ENCODE measurements at places on chromosomes 2 and 18.
A peak's percentile ranks its signal among the peaks of the same experiment; 100 is the strongest.

GRCh38 chr2:69946351-69947324, 14.8 kb downstream of the ASPRV1 start:
- peak; percentile 48 for DNase-seq

DNA sequence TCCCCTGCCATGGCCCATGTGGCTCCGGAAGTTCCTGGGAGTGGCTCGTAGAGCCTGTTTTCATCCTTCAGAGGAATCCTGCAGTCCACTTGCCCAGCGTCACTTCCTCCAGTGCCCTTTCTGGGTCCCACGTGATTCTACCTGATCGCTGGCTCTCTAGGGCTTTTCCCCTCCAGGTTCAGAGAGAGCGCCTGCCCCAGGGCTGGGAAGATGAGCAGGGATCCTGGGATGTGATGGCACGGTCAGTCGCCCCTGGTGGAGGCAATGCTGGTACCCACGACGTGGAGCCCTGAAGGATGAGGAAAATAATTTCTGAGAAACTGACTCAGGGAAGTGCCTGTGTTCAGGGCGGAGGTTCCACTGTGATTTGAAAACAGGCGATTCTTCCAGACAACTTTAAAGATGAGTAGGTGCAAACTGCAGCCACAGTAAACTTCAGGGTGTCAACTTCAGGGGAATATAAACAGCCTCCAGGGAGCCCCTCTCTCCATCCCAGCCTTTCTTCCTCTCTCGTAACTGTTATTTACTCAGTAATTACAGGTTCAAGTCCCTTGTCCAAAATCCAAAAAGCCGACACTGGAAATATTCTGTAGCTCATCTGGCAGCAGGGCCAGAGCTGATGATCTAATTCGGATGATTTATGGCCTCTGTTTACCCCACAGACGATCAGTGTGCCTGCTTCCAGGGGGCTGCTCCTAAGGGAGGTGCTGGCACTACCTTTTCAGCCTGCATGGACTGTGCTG, 105.9 kb downstream of the AGAP1 start:
- no peak for DNase-seq

- no peak for DNase-seq
These were observed 19.1 kb downstream of the TRAF3IP1 start for GRCh38 chr2:238339395-238339780.

DNA sequence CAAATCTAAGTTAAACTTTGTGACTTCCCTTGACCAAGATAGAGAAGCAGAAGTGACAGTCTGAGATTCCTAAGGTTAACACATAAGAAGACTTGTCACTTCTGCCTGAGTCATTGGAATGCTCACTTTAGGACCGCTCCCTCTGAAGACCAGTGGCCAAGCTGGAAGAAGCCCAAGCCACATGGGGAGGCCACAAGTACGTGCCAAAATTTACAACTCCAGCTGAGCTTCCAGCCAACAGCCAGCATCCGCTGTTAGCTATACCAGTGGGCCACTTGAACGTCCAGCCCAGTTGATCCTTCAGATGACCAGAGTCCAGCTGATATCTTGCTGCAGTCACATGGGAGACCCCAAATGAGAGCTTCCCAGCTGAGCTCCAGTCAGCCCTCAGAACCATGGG, 18.1 kb upstream of the ANTXR1 start:
- DNase-seq: peak; percentile 88

- DNase-seq: peak; percentile 9
These were observed 78.2 kb downstream of the DYSF start for GRCh38 chr2:71531522-71532047.

DNA sequence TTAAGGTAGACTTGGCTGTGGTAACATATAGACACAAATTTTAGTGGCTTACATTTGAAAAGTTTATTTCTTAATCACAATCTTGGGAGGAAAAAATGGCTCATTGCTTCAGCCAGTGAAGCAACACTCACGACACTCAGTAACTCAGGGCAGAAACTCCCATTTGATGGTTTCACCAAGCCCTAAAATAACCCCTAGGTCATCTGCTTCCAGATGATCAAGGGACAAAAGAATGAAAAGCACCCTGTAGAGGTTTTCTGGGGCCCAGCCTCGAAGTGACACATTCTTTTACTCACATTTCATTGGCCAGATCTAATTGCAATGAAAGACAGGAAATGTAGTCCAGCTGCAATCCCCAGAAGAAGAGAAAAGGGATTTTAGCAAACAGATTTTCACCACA, 275.9 kb downstream of the TMX3 start:
- DNase-seq: peak; percentile 89

GRCh38 chr2:131413785-131414184, 49.8 kb upstream of the RAB6D start:
- no peak for DNase-seq

DNA sequence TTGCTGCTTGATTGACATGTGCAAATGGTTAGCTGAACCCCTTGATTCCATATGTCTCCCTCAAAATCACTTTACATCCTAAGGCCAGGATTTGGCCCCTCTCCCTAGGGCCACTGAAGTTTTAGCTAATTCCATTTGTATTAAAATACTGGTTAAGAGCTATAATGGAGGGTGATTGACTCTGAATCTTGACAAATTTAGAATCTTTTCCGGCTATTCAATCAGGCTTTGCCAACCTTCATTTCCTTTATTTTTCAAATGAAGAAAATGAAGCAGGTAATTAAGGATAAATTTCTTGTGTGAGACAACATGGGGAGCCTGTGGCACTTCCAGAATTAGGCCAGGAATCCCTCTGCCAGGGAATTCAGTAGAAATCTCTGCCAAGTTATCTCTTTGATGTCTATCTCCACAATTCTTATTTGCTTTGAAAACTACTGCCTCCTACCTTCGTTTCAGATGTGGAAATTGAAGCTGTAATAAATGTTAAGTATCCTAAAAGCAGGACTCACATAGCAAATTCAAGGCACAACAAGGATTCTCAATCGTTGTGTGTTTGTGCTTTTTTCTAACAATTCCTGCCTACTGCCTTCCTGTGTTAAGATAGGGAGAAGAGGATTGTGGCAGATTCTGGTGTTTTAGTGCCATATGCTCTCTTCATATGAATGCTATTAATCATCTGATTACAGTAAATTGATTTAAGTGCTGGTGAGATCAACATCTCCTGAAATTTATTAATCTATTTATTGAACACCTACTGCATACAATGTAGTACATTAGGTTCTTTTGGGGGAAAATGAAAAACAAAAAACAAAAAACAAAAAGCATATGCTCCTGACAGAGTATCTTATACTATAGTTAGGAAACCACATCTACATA, 47.8 kb upstream of the MAP4K3 start:
- DNase-seq: no peak

GRCh38 chr18:70641156-70641775, 352.4 kb downstream of the SOCS6 start:
- no peak for DNase-seq

- DNase-seq: no peak
These were observed 64.4 kb upstream of the FOSL2 start for GRCh38 chr2:28327956-28328922.

DNA sequence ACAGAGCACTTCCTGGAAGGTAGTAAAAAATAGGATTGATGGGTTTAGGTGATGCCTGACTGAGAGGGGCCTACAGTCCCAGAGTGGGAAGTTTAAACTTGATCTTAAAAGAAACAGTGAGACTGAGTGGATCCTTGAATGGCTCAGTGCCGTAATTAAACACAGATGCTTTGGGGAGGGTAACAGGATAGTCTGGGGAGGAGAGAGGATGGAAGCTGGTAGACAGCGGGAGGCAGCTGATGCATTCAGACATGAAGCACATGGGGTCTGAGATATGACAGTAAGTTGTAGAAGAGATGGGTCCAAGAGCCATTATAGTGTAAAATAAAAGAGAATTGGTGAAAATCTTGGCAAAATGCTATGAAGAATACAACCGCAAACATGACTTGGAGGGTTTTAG, 54.4 kb downstream of the AOX1 start:
- no peak for DNase-seq

DNA sequence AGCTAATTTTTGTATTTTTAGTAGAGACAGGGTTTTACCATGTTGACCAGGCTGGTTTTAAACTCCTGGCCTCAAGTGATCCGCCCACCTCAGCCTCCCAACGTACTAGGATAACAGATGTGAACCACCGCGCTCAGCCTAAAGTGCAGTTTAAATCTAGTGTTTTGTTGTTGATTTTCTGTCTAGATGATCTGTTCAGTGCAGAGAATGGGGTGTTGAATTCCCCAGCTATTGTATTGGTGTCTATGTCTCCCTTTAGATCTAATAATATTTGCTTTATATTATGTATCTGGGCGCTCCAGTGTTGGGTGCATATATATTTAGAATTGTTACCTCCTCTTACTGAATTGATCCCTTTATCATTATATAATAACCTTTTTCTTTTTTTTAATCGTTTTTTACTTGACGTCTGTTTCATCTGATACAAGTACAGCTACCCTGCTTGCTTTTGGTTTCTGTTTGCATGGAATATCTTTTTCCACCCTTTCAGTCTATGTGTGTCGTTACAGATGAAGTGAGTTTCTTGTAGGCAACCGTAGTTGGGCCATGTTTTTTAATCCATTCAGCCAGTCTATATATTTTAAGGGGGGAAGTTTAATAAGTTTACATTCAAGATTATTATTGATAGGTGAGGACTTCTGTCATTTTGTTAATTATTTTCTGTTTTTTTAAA, 34.3 kb downstream of the GALM start:
- DNase-seq: no peak

GRCh38 chr2:104856973-104857261, 3.0 kb downstream of the POU3F3 start:
- DNase-seq: peak; percentile 11

DNA sequence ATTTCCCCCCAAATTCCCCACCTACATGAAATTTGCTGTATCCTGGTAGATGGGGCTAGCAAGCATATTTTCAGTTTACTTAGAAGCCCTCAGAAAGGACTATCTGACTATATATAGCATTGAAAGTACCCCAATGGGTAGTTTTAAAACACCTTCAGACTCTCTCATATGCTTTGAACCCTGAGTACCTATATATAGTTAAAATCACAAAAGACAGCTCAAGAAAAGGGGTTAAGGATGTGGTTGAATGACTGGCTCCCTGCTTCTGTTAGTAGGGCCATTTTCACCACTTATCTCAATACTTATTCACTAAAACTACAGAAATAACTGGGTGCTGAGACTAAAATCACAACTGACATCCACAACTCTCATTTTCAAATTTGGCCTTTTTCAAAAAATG, 18.5 kb downstream of the WDPCP start:
- no peak for DNase-seq

DNA sequence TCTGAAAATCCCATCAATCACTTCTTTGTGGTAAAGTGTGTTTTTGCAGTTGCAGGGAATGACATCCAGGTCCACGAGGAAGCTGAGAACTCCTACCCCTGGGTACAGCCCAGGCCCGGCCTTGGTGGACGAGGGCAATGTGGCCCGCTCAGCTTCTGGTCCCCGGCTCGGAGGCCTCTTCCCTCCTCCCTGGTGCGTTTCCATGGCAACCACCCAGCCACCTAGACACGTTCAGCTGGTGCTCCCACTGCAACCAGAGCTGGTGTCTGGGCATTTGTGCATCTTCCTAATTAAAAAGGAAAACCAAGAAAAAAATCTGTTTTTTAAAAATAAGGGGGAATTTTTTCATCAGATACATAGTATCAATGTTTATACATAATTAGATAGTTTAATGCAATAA, 603.6 kb upstream of the SALL3 start:
- no peak for DNase-seq

- DNase-seq: no peak
These were observed 128.8 kb downstream of the TTC32 start for GRCh38 chr2:19772981-19773380.

GRCh38 chr2:231573096-231573495, 19.6 kb upstream of the TEX44 start:
- no peak for DNase-seq

DNA sequence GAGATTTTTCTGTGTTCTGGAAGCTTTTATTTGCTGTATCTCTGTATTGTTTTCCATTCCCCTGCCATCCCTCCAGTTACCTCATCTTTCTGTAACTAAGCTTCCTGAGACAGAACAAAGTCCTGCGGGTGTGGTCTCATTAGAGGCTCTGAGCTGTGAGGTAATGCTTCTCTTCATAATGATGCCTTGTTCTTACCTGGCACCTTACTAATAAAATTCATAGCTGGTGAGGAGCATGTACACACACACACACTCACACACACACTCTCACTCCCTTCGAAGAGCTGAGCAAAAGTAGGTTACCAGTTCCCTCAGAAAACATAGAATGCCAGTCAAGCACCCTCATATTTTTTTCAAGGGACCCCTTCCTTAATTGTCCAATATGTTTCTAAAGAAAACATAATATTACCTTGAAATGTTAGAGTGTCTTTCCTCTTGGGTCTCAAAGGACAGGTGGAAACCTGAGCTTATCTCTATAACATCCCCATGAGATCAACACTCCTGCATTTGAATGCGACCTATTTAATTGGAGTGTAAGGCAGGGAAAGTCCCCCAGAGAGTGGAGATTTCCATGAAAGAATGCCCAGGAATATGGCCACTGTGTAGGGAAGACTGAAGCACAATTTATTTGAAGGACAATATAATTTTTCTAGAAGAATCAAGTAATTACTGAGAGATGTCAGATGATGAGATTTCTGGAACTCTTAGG, 161.6 kb upstream of the NCK2 start:
- no peak for DNase-seq

DNA sequence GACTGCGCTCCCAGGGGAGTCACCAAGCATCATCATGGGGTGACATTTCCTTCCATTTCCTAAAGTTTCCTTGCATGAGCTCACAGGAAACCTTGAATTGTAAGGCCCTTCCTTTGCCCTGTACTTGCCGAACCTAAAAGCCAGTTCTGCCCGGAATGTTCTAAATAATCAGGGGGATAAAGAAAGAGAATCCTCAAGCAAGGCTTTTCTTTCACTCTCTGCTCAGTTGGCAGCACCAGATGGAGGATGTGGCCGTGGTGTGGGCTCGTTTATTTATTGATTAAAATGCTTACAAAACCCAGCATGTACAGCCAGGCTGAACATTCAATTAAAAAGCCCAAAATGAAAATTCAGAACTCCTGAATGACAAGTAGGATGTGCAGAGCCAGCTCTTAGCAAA, 170.5 kb downstream of the SH3RF3 start:
- no peak for DNase-seq

GRCh38 chr2:239625971-239626734, 225.3 kb upstream of the HDAC4 start:
- DNase-seq: no peak

GRCh38 chr2:28227498-28227897, 165.2 kb upstream of the FOSL2 start:
- DNase-seq: no peak

- DNase-seq: peak; percentile 58
These were observed 100.4 kb upstream of the FZD5 start for GRCh38 chr2:207869784-207870778.

GRCh38 chr2:33804155-33804554, 205.1 kb upstream of the FAM98A start:
- no peak for DNase-seq

- peak; percentile 64 for DNase-seq
These were observed 215.9 kb downstream of the SP3 start for GRCh38 chr2:173749315-173749714.

GRCh38 chr2:232787806-232788205, 11.4 kb upstream of the KCNJ13 start:
- DNase-seq: no peak

- DNase-seq: no peak
These were observed 147.2 kb downstream of the SMAD7 start for GRCh38 chr18:48803518-48803917.

All from cardiac fibroblast (primary cell).